ENCODE measurements at places on chromosomes 4 and X.
A peak's percentile ranks its signal among the peaks of the same experiment; 100 is the strongest.

DNA sequence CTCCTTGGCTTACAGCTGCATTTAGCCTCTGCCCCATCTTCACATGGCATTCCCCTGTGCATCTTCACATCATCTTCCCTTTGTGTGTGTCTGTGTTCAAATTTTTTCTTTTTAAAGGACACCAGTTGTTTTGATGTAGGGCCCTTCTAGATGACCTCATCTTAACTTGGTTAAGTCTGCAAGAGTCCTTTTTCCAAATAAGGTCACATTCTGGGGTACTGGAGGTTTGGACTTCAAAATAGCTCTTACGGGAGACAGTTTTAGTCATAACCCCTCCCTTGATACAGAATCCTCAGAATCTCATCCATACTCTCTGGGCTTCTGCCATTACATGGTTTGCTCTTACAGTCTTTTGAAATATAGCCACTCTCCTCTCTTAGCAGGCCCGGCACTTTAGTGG, 231.5 kb upstream of the ATP6AP2 start:
- peak; percentile 54 for DNase-seq

DNA sequence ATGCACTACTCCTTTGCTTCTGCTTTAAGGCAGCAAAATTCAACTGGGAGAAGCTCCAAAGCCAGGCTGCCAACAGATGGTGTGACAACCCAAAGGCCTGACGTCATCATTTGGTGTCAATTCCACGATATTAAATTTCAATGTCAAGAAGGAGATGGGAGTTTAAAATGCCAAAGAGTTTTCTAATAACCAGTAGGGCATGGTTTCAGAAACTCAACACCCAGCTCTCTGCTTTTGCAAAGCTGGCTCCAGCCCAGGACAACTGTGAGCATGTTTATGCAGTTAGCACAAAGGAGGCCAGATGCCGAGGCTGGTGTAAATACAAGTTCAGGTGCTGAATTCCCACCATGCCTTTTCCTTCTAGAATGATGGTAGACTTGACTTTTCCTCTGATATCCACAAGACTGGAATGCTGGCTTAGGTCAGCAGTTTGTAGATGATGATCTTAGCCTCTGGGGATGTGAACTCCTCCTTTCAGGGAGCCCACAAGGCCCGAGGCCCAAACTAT, 67.3 kb downstream of the AFAP1 start:
- DNase-seq = peak; percentile 96

- DNase-seq = peak; percentile 85
These were observed 64.6 kb upstream of the SH3RF1 start for GRCh38 chr4:169335331-169335730.

- no peak for DNase-seq
These were observed 20.2 kb downstream of the IRAK1 start for GRCh38 chrX:153999359-154000037.

- no peak for DNase-seq
These were observed 334.9 kb downstream of the DCTD start for GRCh38 chr4:182582245-182582644.

GRCh38 chrX:103791228-103791627, 14.6 kb downstream of the PLP1 start:
- DNase-seq = no peak

- DNase-seq = peak; percentile 24
These were observed 89.0 kb upstream of the LIMCH1 start for GRCh38 chr4:41448934-41449333.

- DNase-seq = no peak
These were observed 750.3 kb downstream of the ARAP2 start for GRCh38 chr4:35493977-35494376.
